ENCODE measurements at places on chromosomes 2 and 18.

GRCh38 chr2:120815292-120815691, 79.6 kb downstream of the GLI2 start:
- no peak for DNase-seq

DNA sequence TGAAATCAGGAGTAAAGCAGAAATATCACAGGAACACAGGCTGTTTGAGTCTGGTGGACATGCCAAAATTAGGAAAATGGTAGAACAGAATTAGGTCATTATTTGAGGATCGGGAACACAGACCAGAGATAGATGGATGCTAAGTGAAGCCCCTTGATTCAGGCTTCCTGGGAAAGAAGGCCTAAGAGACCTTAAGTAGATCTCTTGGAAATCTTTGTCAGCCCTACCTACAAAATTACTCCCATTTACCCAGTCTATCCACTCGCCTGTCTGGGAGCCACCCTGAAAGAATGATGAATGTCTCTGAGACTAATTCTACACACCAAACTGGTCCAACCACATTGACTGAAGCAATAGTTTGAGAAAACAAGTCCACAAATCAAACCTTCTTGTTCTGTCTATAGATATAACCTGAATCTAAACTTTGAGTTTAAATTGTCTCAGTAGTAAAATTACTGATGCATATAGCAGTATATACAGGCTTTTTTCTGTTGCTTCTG, 36.6 kb upstream of the TANK start:
- no peak for DNase-seq

GRCh38 chr2:25651066-25651465, 22.3 kb downstream of the DTNB start:
- DNase-seq: no peak

DNA sequence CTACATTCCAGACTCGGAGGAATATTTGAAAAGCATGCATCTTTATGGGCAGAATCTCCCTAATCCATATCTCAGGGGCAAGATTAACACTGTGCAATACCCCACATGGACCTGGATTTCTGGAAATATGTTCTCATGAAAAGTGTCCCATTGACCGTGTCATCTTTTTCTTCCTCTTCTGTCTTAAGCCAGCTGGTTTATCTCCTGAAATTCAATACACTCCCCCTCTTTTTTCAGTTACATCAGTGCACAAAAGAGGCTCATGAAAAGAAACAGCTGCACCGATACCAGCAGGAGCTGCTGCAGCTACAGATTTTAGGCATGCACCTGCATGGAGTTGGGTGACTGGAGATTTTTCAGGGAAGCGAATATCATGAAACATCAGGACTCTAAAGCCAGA, 117.2 kb downstream of the SLC4A3 start:
- DNase-seq: no peak

DNA sequence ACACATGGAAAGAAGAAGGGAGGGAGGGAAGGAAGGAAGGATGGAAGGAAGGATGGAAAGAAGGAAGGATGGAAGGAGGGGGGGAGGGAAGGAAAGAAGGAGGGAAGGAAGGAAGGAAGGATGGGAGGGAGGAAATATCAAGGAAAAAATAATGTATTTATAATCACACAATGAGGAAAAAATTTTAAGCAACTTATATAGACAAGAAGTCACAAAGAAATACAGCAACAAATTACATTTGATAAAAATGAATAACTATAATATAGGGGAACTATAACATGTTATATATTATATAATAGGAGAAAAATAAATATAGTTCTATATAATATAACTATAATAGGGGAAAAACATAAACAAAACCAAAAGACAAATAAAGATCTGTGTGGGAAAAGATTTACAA, 441.8 kb downstream of the LRATD1 start:
- DNase-seq: no peak

DNA sequence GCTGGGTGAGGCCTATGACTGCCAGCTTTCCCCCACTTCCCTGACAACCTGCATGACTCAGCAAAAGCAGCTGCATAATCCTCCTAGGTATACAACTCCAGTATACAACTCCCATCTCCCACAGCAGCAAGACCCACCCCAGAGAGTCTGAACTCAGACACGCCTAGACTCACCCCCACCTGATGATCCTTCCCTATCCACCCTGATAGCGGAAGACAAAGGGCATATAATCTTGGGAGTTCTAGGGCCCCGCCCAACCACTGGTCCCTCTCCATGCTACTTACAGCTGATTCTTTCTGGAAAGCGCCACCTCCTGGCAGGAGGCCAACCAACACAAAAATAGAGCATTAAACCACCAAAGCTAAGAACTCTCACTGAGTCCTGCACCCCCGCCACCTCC, 296.5 kb downstream of the DCC start:
- DNase-seq: no peak

DNA sequence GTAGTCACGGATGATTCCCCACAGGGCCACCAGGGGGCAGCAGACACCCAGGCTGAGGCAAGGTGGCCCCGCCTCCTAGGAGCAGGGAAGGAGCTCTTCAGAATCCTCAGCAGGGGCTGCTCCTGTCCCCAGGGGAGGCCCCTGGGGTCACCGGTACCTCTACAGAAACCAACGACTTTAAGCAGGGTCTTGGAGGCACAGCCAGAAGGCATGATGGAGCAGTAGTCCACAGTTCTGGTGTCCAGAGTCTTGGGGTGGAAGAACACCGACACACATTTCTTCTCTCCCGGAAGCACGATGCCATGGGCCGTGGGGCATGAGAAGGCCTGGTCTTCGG, 11.5 kb downstream of the CFAP65 start:
- peak; percentile 28 for DNase-seq

DNA sequence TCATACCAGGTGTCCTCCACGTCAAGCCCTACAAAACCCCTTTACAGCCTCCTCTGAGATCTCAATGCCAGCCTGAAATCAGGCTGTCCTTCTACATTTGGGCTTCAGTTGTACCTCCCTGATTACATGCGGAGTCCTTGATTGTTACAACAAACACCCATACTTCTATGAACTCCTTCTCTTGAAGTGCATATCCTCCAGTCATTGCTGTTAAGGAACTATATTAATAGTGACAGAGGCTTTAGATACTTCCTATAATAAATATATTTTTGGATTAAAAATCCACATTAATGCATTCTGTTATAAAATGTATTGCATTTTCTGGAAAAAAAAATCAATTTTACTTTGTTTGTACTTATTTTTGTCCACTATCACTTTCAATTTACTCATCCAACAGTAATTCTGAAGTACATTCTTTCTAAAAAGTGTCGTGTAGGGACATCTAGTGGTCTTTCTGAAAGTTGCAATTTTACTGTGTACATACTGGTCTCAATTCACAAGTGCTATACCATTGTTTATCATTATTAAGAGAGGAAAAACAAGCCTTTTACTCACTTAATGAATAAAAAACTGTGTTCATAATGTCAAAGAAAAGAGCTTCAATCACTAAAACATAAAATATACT, 316.4 kb downstream of the DSEL start:
- DNase-seq: no peak

DNA sequence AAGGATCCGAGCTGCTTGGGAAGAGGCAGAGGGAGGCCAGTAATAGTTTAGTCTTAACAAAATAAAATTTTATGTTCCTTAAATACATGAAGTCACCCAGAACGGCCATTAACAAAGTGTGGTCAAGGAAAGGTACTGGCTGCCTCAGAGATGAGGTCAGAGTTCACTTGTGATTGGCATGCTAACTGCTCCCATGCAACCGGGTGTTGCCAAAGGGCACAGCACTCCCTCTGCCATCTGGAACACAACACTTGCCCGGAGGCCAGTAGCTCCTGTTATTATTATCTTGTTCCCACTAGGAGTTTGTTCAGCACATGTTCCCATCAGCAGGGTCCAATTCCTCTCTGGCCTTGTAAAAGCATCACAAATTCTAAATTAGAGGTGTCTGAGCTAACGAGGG, 207.0 kb downstream of the CYP26B1 start:
- DNase-seq: no peak

- no peak for DNase-seq
Observed at GRCh38 chr2:100702438-100703109, 117.4 kb upstream of the NPAS2 start.

- DNase-seq: no peak
Observed at GRCh38 chr2:216493334-216493685, 5.3 kb upstream of the RPL37A start.

- no peak for DNase-seq
Observed at GRCh38 chr2:177633111-177633510, 240.5 kb downstream of the AGPS start.

- no peak for DNase-seq
Observed at GRCh38 chr18:59172664-59173249, 33.1 kb downstream of the SEC11C start.

- DNase-seq: no peak
Observed at GRCh38 chr2:125224188-125224587, 1199.1 kb downstream of the CNTNAP5 start.

GRCh38 chr2:218017211-218018053, 14.6 kb upstream of the TNS1 start:
- DNase-seq: no peak

- no peak for DNase-seq
Observed at GRCh38 chr2:29390136-29390535, 274.9 kb downstream of the CLIP4 start.

DNA sequence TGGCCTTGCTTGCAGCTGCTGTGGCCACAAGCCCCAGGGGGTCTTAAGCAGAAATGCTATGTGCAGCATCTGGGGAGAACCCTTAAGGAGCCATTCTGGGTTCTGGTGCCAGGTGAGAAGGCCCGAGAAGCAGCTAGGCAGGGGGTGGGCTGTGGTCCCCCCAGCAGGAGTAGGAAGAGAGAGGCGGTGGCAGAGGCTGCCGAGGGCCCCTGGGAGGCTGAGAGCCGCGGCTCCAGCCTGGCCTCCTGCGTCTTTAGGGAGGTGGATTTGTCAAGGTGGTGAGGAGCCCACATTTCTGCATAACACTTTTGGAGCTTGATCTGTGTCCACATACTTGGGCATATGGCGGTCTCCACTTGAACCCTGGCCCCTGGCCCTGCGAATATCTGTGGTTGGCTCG, 196.5 kb downstream of the TWIST2 start:
- DNase-seq: no peak

DNA sequence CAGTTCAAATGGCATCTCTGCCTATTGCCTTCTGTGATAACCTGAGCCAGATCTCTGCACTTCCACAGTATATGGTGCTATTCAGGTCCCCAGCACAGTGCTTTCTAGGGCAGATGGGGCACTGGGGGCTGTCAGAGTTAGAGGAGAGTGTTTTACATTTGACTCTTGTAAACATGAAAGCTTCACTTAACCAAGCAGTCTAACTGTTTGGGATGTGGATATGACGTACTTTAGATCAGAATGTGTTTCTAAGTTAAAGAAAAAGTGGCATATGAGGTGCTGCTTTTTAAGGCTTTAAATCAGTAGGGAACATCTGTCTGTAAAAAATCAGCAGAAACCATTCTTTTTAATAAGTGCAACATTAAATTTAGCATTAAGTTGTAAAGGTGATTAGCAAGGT, 75.7 kb downstream of the MYO1B start:
- DNase-seq: no peak

DNA sequence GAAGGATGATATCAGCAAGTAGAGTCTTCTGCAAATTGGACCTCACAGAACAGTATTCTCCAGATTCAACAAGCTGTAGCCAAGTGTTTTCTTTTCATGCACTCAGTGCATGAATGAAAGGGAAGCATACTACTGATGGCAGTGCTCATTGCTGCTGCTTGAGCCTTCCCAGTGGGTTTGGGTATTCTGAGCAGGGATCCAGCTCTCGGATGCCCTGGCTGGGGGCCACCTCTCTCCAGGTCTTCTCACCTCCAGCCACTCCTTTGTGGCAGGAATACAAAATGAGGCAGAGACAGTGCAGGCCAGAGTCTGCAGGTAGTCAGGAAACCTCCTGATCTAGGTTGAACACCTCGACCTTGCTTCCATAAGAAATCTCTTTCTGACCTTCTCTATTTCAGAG, 390.4 kb upstream of the CELF4 start:
- DNase-seq: no peak

DNA sequence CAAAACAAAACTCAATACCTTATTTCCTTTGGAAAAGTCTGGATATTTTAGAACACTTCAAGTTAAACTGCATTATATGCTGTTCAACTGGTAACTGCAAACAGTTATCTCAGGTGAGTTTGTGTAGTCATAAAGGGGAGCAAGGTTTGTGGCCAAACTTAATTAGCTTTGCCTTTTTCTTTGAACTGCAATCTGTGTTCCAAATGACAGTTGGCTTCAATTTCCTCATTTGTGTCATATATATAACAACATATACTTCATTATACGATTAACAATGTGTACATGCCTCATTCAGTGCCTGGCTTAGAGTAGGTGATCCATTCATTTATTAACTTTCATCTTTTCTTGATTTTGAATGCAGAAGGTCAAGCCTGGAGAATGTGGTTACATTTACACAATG, 55.8 kb downstream of the KCNE4 start:
- no peak for DNase-seq

GRCh38 chr18:70182548-70182947, 22.9 kb downstream of the RTTN start:
- DNase-seq: no peak

GRCh38 chr2:203830304-203831055, 37.1 kb upstream of the CTLA4 start:
- no peak for DNase-seq

GRCh38 chr2:220510668-220511067, 883.2 kb downstream of the SLC4A3 start:
- no peak for DNase-seq

DNA sequence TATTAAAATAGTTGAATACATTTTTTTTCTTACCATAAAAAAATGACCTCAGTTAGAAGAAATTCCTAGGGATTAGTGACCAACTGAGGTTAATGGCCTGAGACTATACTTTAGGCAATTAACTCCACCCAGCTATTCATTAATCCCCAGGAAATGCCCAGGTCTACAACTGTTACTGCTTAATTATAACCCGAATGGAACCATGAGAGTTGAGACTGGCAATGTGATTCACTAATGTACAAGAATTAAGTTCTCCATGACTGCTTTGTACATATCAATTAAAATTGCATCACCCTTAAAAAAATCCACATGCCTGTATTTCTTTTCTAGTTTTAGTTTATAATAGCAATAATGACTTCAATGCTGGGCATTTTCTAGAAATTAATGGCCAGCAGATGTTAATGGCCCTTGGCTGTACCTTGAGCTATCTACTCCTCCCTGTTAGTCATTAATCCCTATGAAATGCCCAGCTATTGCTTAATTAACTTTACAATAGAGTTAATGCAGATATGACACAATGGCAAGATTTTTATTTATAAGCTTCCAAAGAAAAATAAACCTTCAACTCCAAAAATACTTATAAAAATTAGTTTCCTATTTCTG, 44.1 kb downstream of the ERBB4 start:
- DNase-seq: no peak

- DNase-seq: no peak
Observed at GRCh38 chr18:1002653-1003178, 98.0 kb downstream of the ADCYAP1 start.

GRCh38 chr2:15767679-15768078, 172.7 kb upstream of the MYCN start:
- DNase-seq: no peak

GRCh38 chr2:32743480-32744236, 115.8 kb downstream of the TTC27 start:
- no peak for DNase-seq

Data from activated CD8-positive, alpha-beta memory T cell treated with anti-CD3 and anti-CD28 coated beads for 1 hour (primary cell).